ENCODE measurements at places on chromosomes 7 and 10.
A peak's percentile ranks its signal among the peaks of the same experiment; 100 is the strongest.

DNA sequence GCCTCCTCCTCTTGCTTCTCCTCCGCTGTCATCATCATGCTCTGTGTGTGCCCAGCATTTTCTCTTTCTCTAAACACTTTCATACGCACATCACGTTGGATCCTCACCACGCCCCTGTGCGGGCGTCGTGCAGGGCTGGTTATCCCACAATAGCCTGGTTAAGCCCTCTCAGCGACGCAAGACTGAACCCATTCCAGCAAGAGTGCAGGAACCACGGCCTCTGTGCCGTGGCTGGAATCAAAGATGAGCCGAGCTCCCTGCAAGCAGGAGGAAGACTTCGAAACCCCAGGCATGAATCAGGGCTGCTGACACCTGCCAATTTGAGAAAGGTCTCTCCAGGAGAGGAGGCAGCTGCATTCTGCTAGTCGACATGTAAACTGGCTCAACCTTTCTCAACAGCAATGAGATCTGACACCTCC, 74.8 kb upstream of the FOXK1 start:
- DNase-seq: no peak

DNA sequence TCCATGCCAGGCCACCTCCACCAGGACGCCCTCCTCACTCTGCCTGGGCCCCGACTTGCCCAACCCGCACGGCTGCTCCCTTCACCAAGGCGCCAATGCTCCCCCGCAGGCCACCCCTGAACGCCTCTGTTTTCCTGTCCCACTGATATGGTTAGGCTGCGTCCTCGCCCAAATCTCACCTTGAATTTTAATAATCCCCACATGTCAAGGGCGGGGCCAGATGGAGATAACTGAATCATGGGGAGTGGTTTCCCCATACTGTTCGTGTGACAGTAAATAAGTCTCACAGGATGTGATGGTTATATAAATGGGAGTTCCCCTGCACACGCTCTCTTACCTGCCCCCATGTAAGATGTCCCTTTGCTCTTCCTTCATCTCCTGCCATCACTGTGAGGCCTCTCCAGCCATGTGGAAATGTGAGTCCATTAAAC, 29.8 kb downstream of the RSU1 start:
- peak; percentile 28 for DNase-seq

- no peak for DNase-seq
Measured at GRCh38 chr7:8217200-8218068, 44.5 kb downstream of the ICA1 start.

DNA sequence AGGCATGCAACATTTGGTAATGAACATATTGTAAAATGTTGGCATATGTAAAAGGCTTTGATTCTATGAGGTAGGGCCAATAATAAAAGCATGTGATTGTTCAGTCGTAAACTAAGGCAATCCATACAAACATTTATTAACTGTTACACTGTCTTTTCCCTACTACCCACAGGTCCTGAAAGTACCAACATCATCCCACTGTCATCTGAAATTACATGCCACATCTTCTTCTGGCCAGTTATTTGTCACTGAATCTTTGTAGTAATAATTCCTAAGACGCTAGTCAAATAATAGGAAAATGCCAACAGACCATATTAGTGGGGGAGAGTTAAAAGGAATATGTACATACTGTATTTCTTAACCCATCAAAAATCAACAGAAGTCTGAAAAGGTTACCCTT, 27.2 kb downstream of the DNAJC1 start:
- no peak for DNase-seq

- no peak for DNase-seq
Measured at GRCh38 chr10:124349231-124349995, 69.3 kb downstream of the OAT start.

DNA sequence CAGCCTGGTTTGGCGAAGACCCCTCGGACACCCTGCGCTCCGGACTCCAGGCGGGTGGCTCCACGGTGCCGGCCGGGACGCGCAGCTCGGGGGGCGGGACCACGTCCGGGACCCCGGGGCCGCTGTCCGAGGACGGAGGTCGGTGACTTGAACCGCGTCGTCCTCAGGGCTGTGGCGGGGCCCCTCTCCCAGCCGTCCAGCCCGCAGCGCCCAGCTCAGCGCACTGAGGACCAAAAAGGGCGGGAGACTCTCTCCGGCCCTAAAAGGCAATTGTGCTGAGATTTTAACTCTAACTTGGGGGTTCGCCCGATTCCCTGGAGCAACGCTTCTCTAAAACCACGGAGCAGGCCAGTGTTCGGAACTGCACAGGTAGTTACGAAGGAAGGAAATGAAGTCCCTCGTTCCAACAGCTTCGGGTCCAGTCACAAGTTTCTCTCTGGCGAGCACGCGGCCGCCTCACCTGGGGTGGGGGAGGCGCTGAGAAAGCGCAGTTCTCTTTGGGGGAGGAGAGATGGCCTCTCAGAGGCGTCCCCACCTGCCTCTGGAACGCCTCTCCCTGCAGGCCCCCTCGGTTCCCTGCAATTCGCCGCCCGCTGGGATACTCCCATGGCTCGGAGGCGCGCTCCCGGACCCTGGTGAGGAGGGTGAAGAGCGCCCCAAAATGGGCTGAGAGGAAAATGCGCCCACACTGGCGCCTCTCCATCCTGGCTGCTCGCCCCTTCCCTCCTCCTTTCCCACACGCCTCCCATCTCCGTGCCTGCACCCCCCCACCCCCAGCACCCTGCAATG, 352.7 kb downstream of the DNAJB6 start:
- no peak for DNase-seq

- no peak for DNase-seq
Measured at GRCh38 chr10:33106767-33107166, 148.7 kb upstream of the ITGB1 start.

DNA sequence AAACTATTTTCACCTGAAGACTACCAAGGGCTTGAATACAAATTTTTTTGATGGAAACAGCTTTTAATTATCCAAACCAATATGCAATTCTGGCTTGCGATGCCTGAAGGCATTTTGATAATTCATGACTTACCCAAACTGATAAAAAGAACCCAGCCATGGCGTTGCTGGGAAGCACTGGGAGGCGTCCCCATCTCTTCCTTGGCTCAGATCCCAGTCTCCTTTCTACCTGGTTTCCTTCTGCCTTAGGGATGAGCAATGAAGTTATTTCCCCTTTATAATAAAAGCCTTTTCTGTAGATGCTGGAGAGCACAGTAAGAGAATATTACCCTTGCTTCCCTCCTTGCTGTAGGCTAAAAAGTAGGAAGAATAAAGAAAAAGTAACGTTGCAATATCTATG, 129.1 kb upstream of the ANK3 start:
- no peak for DNase-seq

- no peak for DNase-seq
Measured at GRCh38 chr10:1409392-1409791, 327.9 kb downstream of the ADARB2 start.

DNA sequence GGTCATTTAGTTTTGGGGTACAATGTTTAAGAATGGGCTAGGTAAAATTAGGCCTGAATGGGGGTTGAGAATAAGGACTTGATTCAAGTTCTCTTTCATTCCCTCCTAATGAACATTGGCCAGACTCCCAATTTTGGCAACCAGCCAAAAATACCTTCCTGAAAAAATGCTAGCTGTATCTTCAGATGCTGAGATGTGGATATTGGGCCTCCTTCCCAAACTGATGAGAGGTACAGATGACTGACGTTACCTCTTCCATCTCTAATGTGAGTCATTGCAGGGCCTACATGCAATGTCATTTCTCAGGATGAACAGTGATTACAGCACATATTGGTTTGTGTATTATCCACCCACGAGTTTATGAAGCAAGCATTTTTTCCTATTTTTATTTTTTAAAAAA, 151.6 kb downstream of the SND1 start:
- no peak for DNase-seq

DNA sequence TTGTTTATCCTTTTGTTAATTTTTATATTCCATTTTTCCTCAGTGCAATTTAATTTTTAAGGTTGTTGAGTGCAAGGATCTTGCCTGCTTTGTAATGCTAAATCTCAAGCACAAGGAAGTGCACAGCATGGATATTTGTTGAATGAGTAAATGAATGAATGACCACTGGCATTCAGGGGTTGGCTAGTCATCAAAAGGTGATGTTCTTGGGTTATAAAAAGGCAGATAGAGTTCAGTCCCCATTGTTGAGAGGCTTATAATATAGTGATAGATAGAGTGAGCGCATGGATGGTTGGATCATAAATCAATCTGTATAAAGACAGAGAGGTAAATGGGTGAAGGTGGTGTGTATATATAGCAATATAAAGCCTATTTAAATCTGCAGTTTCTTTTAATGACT, 193.2 kb upstream of the KLF6 start:
- DNase-seq: no peak

GRCh38 chr10:108052981-108053380, 888.5 kb upstream of the SORCS1 start:
- no peak for DNase-seq

DNA sequence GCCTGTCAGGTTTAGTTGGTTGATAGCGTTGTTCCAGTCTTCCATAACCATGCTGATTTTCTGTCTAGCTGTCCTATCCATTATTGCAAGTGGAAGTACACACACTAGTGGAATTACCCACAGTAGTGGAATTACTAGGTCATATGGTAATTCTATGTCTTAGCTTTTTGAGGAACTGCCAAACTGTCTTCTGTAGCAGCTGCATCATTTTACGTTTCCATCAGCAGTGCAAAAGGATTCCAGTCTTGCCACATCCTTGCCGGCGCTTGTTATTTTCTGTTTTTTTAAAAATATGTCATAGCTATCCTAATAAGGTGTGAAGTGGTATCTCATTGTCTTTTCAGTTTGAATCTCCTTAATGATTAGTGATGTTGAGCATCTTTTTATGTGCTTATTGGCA, 17.2 kb upstream of the RHBDD2 start:
- DNase-seq: no peak

- DNase-seq: no peak
Measured at GRCh38 chr7:359226-359765, 69.3 kb downstream of the FOXL3 start.

GRCh38 chr10:69657430-69657829, 27.4 kb downstream of the FAM241B start:
- no peak for DNase-seq

DNA sequence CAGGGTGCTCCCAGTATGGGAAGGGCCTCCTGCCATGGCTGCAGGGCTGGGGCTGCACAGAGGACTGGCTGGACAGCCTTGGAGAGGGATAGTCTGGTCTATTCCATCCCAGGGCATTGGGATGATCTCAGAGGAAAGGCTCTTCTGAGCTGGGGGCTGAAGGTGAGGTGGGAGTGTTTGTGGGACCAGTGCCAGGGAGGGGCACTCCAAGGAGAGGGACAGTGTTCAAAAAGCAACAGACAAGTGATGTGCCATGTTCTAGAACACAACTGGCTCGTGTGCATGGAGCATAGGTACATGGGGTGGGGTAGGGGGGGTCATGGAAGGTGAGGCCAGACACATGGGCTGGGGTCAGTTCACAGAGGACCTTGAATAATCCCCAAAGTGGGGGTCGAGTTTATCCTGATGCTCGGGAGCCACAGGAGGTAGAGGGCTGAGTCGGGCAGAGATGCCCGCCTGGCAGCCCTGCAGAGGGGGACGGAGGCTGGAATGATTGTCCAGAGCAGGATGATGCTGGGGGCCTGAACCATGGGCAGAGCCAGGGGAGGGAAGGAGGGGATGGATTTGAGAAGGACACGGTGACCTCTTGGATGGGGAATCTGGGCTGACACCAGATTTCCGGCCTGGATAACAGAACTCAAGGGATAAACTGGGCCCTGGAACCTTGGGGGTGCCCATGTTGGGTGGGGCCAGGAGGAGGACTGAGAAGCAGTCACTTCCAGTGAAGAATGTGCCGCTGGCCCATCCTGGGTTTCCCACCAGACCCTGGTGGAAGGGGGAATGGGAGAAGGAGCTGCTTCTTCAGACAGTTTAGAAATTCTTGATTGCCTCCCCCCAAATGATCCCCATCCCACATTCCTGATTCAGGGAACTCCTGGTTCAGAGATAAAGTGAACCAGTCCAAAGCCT, 50.4 kb downstream of the NEURL1 start:
- DNase-seq: no peak

DNA sequence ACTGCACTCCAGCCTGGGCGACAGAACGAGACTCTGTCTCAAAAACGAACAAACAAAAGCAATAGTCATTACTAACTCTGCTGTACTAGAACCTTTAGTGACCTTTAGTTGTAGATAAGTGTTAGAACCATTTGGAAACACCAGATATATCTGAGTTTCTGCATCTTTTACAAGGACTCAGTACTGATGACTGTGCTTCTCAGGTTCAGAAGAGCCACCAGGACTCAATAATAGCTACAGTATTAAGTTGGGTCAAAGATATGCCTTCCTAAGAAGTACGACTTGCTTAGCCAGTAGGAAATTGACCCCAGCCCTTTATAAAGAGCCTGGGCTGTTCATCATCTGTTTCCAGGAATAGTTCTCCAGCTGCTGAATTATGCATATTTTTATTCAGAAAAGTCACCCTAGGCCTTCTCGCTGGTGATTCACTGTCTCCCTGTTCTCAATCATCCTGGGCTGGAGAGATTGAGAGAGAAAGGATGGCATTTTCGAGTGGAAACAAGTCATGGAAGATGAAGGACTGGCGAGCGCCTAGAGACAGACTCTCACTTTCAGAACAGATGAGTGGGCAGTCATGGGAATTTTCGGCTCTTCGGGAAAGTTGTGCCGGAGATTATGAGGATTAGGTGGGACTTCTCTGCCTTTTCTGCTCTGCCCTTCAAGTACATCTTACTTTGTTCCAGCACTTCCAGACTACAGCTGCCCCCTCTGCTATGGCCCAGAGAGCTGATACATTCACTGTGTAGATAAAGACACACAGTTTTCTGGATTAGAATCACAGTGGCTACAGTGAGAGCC, 316.1 kb downstream of the CCDC3 start:
- no peak for DNase-seq

GRCh38 chr7:110170841-110171240, 920.1 kb upstream of the LRRN3 start:
- no peak for DNase-seq

- no peak for DNase-seq
Measured at GRCh38 chr10:44105696-44106095, 279.2 kb downstream of the CXCL12 start.

GRCh38 chr7:145698526-145699262, 417.9 kb upstream of the CNTNAP2 start:
- DNase-seq: no peak

DNA sequence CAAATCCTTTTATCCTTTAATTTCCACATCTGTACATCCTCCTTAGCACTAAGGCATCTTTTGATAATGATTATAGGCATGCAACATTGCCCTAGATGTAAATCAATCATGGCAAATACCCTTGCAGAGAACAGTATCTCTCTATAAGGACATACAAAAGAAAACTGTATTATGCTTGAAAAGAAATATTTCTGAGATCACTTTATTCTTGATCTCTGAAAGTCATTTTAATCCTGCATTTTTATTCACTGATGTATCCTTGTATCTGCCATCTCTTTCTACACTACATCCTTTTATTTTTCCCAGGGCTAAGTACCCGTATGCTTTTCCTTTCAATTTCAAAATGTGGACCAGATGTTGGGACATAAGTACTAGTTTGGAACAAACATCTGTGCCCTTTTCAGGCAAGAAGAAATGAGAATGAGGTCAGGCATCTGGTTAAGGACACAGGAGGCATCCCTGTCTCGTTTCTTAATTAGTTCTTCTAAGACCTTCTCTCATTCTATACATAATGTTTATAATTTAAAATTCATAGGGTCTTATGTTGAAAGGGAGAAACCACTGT, 338.6 kb downstream of the CNTNAP2 start:
- no peak for DNase-seq

- no peak for DNase-seq
Measured at GRCh38 chr10:103109821-103110220, 83.3 kb downstream of the NT5C2 start.

GRCh38 chr10:30870896-30871295, 160.8 kb downstream of the ZNF438 start:
- no peak for DNase-seq

GRCh38 chr10:92787557-92788152, 60.7 kb upstream of the EXOC6 start:
- no peak for DNase-seq

GRCh38 chr10:18293536-18294510, 153.6 kb downstream of the CACNB2 start:
- DNase-seq: no peak
